ENCODE measurements at places on chromosomes 3 and 15.

DNA sequence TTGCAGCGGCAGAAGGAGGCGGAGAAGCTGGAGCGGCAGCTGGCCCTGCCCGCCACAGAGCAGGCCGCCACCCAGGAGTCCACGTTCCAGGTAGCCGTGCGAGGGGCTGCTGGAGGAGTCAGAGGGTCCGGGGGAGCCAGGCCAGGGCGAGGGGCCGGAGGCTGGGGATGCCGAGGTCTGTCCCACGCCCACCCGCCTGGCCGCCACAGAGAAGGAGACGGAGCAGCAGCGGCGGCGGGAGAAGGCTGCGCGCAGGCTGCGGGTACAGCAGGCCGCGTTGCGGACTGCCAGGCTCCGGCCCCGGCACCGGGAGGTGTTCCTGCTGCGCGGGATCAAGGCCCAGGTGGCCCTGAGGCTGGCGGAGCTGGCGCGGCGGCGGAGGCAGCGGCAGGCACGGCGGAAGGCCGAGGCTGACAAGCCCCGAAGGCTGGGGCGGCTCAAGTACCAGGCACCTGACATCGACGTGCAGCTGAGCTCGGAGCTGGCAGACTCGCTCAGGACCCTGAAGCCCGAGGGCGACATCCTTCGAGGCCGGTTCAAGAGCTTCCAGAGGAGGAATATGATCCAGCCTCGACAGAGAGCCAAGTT, 625.0 kb downstream of the MCTP2 start:
- DNase-seq: no peak

- no peak for DNase-seq
Observed at GRCh38 chr3:189308608-189309007, 136.8 kb downstream of the TPRG1 start.

- no peak for DNase-seq
Observed at GRCh38 chr3:172347895-172348679, 100.2 kb downstream of the GHSR start.

DNA sequence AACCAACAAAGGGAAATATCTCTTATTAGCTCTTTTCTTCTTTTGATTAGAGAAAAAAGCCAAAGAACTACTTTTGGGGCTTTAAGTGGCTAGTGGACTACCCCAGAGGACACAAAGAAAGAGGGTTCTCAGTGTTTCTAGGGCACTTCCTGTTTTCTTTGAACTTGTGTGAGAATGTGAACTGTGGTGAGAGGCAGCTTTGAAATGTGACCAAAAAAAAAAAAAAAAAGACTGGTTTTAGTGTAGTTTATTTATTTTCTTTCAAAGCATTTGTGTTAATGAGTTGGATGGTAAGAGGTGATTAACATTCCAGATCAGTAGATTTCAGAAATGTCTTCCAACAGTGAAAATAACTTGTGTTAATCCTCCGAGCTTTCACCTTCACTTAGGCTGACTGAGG, 32.4 kb downstream of the SELENOT start:
- DNase-seq: no peak

DNA sequence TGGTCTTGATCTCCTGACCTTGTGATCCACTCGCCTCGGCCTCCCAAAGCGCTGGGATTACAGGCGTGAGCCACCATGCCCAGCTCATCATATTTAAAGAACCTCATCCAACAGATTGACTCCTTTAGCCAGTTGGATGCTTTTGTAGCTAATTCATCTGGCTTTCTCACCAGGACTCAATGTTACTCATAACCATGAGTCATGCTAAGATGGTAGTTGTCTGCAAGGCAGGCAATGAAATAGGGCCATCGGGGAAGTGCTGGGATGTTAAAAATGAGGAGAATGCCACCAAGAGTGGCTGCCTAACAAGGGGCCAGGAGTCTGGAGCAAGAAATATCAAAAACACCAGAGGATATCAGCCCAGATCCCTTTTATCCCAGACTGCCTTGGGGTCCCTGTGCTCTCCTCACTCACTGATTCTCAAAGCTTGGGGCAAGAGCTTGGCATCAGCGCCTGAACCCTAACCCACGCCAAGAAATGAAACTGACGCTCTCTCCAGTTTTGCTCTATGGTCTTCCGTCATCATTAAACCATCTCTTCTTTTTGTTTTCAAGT, 7.4 kb upstream of the PCOLCE2 start:
- DNase-seq: no peak

DNA sequence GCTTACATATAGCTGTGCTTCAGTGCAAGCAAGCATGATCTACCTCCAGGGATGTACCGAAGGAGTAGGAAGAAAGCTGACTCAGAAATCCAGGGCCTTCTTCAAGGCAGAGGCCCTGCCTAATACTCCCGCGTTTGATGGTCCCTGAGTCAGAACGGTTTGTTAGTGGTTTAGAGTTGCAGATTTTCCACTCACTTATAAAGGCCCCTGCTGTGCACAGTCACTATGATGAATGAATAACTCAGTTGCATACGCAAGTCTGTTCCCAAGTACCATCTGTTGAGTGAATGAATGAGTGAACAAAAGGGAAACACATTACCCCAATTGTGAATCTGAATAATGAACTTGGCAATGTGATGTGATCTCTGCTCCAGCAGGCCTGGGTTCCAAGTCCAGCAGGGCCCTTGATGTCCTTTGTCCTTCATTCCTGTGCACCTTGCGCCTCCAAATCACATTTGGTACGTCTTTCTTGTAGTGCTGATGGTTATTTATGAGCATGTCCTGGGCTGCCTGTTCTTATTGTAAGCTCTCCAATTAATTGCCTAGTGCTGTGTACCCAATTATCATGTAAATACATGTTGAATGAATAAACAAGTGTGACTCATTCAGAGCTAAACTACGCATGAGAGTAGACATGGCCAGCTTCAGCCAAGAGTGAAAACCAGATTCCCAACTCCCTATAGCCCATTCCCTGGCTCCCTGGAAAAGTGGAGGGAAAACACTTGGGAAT, 85.3 kb upstream of the LIMD1 start:
- DNase-seq: no peak

- DNase-seq: no peak
Observed at GRCh38 chr15:48010316-48010715, 110.5 kb upstream of the SLC24A5 start.

DNA sequence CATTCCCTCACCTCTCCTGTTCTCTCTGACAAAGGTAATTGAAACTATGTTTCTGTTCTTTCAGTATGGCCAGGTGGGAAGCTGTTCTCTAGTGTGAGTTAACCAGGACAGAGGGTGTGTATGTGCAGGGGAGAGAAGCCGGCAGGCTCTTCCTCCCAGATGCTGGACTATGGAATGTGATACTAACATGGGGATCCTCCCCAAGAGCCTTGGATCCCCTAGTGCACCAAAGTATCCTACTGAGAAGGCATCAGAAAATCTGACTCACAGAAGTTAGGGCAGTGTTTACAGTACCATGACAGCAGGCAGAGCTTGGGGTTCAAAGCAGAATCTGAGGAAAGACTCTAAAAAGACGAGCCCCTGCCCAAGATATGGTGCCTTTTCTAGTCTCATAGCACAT, 123.1 kb downstream of the APBA2 start:
- no peak for DNase-seq
